ENCODE measurements at places on chromosomes 1 and 21.

DNA sequence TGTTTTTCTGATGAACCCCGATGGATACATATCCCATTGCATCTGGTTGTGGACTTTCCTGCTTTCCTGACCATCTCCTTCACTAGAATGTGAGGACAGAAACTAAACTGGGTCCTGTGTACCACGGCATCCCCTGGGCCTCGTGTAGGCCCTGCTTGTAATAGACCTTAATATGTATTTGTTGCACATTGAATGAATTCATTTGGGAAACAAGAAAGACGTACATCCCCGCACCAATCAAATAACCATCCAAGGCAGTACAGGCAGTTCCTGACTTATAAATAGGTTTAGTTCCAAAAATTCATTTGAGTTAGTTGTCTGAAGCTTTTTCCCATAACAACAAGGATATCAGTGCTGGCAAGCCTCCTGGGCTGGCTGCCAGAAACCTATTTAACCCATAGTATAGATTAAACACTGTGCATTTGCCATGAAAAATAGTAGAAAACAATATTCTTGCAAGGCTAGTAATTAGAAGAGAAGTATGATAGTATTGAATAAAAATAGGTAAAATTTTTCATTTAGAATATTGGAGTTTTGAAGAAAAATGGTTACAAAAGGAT is 81.8 kb upstream of the CD34 start:
- no peak for DNase-seq

- no peak for DNase-seq
These were observed 20.1 kb upstream of the HPCAL4 start for GRCh38 chr1:39711104-39711965.

- no peak for DNase-seq
These were observed 50.8 kb upstream of the FASLG start for GRCh38 chr1:172608098-172608601.

- DNase-seq: no peak
These were observed 62.8 kb downstream of the NGF start for GRCh38 chr1:115275216-115275615.

GRCh38 chr1:203437696-203438315 is 37.8 kb upstream of the PRELP start:
- no peak for DNase-seq
